ENCODE measurements at places on chromosomes 12 and 14. TPM values are rescaled to one million over a fixed set of nuclear protein-coding genes. Genes with fewer than 3 reads are reported as not detected.

DNA sequence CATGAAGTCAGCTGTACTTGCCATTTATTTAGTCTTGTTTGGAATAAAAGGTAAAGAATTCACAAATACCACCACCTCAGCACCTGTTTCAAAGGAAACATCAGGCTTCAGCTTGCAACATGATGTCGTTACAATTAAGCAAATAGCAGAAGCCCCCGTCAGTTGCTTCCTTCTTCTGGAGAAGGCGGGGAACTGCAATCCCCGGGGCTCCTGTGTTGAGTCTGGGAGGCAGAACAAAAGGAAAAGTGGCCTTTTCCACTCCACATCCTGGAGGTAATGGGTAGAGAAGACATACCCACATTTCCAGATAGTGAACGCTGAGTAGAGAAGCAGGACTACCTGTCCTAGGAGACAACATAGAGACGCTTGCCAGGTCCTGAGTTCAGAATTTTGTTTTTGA lies 92.8 kb downstream of the DNAH10 start:
- no peak for DNase-seq

DNA sequence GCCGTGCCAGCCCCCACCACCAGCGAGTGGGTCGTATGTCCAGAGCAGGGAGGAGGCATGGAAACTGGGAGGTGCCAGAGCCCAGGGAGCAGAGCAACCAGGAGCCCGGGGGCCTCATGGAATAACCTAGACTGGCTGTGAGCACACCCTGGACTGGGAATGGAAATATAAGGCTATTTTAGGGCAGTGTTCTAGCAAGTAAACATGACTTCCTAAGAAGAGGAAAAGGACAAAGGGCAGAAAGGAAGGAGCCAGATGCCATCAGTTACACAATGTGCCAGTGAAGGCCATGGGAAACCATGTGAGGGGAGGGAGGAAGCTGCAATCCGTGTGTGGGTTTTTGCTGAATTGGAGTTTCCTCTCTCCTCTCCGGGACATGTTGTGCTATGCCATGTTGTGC lies 18.7 kb upstream of the CPM start:
- no peak for DNase-seq

DNA sequence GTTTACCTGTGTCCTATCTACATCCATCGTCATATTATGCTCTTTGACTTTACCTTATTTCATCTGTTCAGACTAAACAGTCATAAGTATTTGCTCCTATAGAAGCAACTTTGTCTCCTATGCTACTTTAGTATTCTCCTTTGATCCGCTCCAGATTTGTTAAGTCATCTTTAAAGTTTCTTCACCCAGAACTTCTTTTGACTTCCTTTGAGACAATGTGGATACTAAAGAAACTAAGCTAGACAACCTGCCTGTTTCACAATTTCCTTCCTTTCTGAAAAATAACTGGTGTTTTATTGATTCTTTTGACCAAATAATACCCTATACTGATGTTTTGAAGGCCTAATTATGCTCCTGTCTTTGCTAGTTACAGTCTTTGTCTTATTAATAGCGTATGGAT lies 30.0 kb upstream of the LRRK2 start:
- no peak for DNase-seq

DNA sequence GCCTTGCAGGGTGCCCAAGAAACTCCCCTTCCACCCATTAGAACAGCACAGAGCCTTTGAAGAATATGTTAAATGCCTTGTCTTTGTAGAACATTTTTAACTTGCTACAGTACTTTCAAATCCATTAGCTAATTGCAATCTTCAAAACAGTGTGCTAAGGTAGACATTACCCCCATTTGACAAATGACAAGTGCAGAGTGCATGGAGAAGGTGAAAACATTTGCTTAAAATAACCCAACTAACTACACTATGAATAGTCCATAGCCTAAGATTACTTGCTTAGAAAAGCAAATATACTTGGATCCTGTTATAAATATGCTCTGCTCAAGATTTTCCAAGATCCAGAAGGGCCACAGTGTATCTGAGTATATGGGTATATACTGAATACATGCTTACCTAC lies 87.0 kb upstream of the G2E3 start:
- DNase-seq, result no peak

- DNase-seq, result no peak
Observed at GRCh38 chr14:52002542-52002941, 13.2 kb downstream of the RTRAF start.

GRCh38 chr14:42224053-42224888 lies 617.6 kb downstream of the LRFN5 start:
- DNase-seq, result no peak

- DNase-seq, result no peak
Observed at GRCh38 chr14:73255693-73256225, 18.5 kb downstream of the PAPLN start.

DNA sequence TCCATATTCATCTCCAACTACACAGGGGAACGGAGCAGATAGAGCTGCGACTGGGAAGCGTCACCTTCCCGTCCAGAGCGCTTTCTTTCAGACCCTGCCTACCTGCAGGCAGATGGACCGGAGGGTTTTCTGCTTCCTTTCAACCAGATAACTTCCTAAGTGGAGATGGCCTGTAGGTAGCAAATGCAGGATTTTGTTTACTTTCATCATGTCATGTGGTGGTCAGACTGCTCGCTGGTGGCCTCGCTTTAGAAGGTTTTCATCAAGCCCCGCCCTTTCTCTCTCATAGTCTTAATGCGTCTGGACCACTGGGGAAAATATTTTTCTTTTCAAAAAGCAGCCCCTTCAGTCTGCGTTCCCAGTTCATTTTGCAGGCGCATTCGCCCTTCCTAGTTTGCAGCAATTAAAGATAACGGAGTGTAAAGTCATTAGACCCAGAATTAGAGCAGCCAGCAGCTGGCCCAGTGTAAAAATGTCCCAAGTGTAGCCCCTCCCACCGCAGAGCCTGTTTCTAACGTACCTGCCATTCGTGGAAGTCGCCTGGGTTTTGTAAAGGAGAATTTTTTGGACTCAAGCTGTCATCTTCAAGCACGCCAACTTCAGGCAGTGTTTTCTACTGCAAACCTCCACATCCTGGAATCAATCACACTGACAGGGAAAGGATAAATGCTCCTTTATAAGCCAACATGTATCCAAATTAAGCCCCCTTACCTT lies 68.9 kb downstream of the TESC start:
- DNase-seq, result no peak

DNA sequence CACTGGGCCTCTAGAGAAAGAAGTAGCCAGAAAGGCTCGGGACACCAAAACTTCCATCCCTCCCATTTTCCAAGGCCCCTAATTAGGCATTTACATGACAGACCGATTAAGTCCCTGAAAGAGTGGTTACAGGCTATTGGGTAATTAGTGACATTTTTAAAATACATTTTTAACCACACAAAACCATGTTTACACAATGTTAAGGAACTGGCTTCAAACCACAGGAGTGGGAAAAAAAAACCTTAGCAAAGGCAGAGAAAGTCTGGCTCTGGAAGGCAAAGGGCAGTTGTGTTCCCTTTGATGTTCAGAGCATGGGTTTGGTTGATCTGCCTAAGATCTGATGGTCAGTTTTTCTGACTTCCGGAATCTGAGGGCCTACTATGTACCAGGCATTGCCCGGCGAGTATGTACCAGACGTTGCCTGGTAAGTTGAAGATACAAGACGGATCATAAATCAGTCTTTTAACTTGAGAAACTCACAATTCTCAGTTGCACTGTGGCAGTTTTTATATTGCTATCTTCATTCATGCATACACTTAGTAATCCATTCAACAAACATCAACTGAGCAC lies 576.5 kb downstream of the MED13L start:
- DNase-seq, result no peak

DNA sequence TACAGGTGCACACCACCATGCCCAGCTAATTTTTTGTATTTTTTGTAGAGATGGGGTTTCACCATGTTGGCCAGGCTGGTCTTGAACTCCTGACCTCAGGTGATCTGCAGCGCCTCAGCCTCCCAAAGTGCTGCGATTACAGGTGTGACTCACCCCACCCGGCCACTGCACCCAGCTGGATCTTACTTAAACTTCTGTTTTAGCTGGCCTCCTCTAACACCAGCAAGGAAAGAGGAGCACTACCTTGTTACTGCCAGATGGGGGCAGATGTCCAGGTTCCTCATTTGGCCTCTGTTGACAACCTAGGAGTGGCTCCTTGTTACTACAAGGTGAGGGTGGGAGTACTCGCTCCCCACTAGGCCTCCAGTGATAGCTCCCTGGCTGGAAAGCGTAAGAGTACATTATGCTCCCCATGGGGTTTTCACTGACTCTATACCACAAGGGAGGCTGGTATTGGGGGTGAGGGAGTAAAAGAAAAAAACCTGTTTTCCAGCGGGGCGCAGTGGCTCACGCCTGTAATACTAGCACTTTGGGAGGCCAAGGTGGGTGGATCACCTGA lies 13.2 kb upstream of the ARF6 start:
- peak; percentile 30 for DNase-seq

DNA sequence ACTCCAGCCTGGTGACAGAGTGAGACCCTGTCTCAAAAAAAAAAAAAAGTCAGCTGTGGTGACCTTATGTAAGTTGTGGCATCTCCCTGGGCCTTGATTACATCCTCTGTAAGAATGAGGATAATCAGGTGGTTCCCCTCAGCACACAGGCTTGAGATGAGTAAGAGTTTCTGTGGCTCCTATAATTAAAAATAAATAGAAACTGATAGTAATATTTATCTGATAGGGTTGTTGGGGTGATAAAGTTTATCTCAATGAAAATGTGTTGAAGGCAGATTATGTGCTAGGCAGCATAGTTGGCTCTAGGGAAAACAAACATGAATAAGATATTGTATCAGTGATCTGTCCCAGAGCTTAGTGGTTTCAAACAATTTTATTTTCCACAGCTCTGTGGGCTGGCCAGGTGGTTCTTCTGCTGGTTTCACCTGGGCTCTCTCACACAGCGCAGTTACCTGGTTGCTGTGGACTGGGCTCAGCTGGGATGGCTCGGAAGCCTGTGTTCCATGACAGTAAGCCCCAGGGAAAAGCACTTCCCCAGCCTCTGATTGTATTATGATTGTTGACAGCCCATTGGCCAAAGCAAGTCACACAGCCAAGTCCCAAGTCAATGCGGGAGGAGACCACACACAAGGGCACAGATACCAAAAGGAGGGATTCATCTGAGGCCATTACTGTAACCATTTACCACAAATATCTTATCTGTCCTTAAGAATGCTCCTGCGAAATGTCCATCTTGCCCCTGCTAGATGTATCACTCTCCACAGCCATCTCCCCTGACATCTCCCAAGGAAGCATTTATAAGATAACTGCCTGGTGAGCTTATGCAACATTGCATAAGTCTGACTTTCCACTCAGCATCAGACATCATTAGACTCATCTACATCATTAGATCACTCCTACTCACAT lies 151.7 kb downstream of the NUAK1 start:
- no peak for DNase-seq

GRCh38 chr12:12086973-12087692 lies 16.4 kb downstream of the BCL2L14 start:
- DNase-seq, result no peak

- DNase-seq, result no peak
Observed at GRCh38 chr12:71731439-71732356, 23.0 kb upstream of the RAB21 start.

DNA sequence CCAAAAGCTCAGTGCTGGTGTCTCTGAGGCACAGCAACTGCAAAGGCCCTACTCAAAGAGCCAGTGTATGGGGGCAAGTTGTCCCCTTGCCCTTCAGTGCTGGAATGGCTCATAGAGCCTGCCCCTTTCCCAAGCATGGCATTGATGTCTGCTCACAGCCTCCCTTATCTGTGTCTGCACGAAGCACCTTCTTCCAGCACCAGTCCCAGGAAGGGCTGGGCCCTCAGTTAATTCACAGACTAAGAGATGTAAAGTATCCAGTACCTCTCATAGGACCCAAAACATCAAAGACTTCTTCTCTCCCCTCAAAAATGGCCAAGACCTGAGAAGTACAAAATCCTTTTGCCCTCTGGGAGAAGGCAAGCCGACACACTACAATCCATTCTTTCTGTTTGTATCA lies 1.6 kb upstream of the CMAS start:
- no peak for DNase-seq

- DNase-seq, result no peak
Observed at GRCh38 chr14:59177262-59177661, 11.2 kb upstream of the DAAM1 start.

Gene SMCO2
- not detected for total RNA-seq

Gene KRT80
- 0.16 TPM for total RNA-seq

Gene SLC7A8
- 9.0 TPM for total RNA-seq

Gene LTBP2
- total RNA-seq, result 28.0 TPM

Gene SIX4
- 1.5 TPM for total RNA-seq

Gene PRICKLE1
- total RNA-seq, result 22.6 TPM

Gene KRT2
- not detected for total RNA-seq

Data from heart right ventricle (tissue), 16 donors.